ENCODE measurements at places on chromosomes 13 and 19.

- DNase-seq: no peak
Observed at GRCh38 chr13:40660141-40660664, 6.2 kb downstream of the FOXO1 start.

GRCh38 chr13:99126821-99127220 lies 73.8 kb upstream of the UBAC2 start:
- no peak for DNase-seq

- DNase-seq: no peak
Observed at GRCh38 chr13:95426631-95427030, 125.4 kb upstream of the ABCC4 start.

GRCh38 chr19:12194827-12195731 lies 32.2 kb downstream of the ZNF136 start:
- DNase-seq: peak; percentile 78

DNA sequence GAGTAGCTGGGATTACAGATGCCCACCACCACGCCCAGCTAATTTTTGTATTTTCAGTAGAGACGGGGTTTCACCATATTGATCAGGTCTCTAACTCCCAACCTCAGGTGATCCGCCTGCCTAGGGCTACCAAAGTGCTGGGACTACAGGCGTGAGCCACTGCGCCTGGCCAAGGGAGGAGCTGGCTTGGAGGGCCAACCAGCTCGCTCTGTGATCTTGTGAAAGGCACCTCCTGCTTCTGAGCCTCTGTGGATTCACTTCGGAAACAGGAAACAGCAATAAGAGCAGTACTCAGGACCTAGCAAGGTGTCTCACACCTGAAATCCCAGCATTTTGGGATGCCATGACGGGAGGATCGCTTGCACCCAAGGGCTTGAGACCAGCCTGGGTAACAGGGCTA lies 2.0 kb upstream of the ELL start:
- DNase-seq: no peak

GRCh38 chr13:46146898-46147297 lies 35.1 kb downstream of the LCP1 start:
- no peak for DNase-seq

DNA sequence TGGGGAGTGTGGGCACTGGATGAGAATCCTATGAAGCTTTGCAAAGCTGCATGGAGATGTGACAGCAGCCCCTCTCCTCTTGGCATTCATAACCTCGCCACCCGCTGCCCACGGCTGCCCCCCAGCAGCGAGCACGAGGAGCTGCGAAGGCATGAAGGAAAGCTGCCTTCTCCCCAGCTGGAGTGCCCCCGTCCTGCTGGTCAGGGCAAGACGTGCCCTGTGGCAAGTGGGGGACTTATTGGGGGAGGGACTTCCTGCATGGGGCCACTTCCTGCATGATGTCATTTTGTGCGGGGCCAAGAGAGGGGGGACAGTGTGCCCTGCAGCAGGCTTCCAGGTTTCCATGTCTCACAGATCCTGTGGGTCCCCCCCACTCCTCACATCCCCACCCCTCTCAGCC lies 85.9 kb downstream of the TSHZ3 start:
- DNase-seq: no peak

GRCh38 chr19:35559281-35559659 lies 4.2 kb downstream of the ATP4A start:
- no peak for DNase-seq

DNA sequence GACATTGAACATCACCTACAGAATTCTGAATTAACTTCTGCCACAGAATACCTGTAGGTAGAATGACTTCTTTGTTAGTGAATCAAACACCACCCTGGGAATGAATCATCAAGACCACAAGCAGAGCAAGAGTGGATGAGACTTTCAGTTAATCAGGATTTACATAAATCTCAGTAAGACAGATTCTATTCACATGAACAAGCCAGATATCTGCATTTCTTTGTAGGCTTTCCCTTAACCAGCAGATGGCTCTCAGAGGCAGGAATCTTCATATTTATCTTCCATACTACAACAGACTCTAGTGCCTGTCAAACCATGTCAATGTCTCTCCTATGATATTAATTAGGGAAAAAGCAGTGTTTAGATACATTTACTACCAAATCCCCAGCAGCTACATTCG lies 412.1 kb downstream of the KLF12 start:
- peak; percentile 26 for DNase-seq

DNA sequence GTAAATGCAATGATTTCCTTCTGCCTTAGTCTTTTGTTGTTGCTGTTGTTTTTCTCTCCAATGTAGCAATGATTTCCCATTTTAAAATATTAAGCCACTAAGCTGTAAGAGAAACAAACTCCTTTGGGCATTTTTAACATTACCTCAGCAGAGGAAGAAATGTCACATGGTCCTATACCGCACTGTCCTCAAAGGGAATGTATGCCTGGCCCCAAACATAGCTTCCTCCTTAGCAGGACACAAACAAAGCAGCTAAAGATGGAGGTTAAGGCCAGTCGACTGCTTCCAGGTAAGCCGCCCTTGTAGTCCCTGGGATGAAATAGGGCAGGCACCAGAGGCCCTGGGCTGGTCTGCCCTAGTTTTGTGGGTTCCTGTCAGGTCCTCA lies 249.0 kb downstream of the TSHZ3 start:
- DNase-seq: no peak

Data from stimulated activated CD4-positive, alpha-beta T cell treated with anti-CD3 and anti-CD28 coated beads, Interleukin-2, amount 100 ng/mL, for 4 hours (primary cell).